ENCODE measurements at places on chromosomes 16 and 17. TPM values are rescaled to one million over a fixed set of nuclear protein-coding genes. Genes with fewer than 3 reads are reported as not detected.

GRCh38 chr16:27781195-27781524 lies 231.2 kb downstream of the KATNIP start:
- DNase-seq, result peak; percentile 23

The CA7 gene
- total RNA-seq, result not detected

DNA sequence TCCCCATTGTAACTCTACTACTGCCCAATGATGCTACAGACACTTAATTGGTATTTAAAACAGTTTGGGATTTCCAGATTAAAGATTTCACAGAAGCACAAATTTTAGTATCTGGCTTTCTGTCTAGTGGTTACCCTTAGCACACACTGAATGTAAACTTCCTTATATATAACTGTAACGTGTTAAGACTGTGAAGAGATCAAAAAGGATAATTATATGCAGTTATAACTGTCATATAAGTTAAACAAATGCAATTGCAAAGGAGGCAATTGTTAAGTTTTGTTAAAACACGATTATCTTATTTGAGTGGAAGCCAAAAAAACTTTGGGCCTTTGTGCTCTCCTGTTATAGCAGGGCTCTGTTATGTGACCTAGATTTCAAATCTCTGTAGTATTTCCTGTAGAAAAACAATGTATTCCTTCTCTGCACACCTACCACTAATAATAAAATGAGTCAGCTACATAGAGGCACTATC lies 147.9 kb downstream of the STXBP4 start:
- DNase-seq, result no peak

The KRTAP4-9 gene
- not detected for total RNA-seq

- DNase-seq, result no peak
Observed at GRCh38 chr16:27406511-27407128, 4.6 kb downstream of the IL21R start.

DNA sequence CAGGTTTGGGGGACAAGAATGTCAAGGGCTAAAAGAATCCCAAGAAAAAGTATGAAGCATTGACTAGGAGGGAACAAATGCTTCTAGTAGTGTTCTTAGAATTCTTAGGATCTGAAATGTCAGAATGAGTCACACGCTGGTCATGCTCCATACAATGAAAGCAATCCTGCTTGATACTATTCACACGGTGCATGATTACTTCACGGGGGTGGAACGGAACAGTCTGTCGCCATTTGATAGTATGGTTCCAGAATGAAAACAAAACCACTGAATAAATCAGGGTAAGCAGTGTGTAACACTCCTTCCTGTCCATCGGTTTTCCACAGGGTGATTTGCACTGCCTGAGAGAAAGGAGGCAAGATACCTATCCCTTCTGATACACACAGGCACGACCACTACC lies 22.9 kb upstream of the YWHAE start:
- peak; percentile 72 for DNase-seq

DNA sequence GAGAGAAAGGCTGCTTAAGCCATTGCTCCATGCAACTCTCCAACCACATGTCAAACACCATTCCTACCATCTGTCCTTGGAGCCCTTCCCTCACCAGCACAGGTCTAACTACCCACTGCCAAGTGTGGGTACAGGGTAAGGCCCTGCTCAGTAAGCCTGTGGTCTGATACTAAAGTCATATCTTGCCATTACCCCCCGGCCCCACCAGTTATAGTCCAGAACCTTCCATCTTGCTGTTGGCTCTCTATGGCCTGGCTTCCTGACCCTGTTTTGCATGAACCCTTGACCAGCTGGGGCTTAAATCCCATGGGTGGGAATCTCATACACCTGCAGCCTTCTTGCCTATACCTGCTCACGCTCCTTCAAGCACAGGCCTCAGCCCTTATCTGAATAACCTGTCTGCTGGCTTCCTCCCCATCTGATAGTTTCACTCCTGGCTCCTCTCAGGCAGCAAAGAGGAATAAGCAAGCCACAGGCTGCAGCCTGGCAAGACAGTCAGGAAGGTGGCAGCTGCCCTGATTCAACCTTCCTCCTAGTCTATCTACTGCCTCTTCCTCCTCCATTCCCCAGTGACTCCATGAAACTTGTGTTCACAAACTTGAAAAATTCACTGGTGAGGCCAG lies 64.1 kb downstream of the ZFHX3 start:
- no peak for DNase-seq

The AURKB gene
- 159 TPM for total RNA-seq

DNA sequence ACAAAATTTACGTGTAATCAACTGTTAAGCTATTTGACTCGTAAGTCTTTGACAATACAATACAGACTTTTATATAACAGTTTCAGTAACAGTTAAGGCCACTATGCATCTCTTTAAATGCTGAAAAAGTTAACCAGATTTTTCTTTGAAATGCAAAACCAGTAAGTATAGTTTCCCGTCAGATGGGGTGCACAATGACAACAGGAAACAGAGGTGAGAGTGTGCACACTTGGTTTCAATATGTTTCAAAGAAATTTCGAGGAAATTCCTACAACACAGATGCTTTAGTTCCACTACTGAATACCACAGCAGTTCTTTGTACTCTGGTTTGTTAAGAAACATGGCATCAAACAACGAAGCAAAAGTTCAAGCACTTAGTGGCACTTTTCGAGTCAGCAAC lies 48.4 kb downstream of the RNF157 start:
- no peak for DNase-seq

The CLEC19A gene
- 0.41 TPM for total RNA-seq

Measured in PC-9 (cell line).